ENCODE measurements at places on chromosomes 4 and X.
A peak's percentile ranks its signal among the peaks of the same experiment; 100 is the strongest.

GRCh38 chr4:130486841-130487240, 1390.9 kb downstream of the C4orf33 start:
- DNase-seq, result no peak

GRCh38 chrX:18574591-18574990, 97.3 kb downstream of the RS1 start:
- DNase-seq, result peak; percentile 72

DNA sequence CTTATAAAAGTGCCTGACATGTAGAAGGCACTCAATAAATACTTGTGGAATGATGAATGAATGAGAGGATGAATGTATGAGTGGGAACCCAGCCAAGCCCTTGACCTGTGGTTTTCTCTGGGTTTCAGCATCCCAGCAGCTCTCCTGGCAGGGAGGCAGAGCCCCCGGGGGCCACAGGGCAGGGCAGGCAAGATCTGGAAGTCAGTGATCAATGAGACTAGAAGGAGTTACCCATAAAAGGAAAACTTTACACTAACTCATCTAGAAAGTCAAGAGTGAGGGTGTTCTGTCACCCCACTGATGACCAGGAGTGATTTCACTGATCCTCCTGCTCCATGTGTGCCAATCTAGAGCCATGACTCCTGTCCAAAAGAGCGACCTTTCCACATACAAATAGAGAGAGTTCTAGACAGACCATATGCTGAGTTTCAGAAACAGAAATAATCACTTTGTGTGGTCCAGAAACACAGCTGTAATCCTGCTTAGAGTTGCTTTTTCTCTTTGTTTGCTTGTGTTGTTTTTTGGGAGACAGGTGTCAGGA, 37.4 kb downstream of the MGARP start:
- peak; percentile 92 for DNase-seq

GRCh38 chrX:133670383-133670782, 255.1 kb upstream of the GPC4 start:
- peak; percentile 1 for DNase-seq

DNA sequence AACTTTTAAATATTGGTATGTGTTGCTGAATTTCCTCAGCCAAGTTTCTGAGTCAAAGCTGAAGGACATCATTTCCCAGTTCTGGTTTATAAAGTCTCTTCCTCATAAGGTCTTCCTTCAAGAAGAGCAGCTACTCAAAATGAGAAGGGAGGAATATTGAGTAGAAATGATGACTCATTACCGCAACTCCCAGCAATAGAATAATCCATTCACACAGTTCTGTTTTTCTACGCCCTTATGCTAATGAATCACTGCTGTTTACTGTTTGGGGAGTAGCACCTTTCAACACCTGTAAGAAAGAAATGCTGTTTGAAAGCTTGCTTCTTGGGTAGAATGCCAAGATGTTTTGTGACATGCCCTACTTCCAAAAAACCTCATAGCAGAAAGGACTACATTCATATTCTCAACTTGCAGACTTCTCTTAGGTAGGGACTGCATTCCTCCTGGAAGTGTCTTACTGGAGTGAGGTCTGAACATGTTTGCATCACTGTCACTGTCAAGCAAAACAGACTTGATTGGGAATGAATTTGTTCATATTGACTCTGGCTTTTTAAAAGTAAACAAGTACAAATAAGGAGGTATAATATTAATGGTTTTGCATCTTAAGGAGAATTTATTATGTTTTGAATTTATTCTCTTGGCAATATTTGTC, 147.2 kb upstream of the BANK1 start:
- DNase-seq, result peak; percentile 10

- peak; percentile 22 for DNase-seq
Measured at GRCh38 chr4:70666369-70666768, at the start of gene JCHAIN. TSS of gene JCHAIN (minus strand) at chr4:70666508. CDS start at chr4:70666490, 18 bp downstream.

DNA sequence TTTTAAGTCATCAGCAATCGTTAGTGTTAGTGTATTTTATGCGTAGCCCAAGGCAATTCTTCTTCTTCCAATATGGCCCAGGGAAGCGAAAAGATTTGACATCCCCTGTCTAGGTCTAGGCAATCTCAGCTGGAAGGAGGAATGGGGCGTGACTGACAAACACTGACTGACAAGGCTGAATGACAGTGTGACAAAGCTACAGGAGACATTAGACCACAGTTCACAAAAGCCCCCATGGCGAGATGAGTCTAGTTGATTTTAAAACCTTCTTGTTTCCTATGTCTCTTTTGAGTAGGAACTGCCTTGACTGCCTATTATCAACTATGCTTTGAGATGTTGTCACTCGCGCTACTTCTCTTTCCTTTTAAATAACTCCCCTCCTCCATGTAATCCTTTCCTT, 42.3 kb downstream of the QRFPR start:
- DNase-seq, result no peak

DNA sequence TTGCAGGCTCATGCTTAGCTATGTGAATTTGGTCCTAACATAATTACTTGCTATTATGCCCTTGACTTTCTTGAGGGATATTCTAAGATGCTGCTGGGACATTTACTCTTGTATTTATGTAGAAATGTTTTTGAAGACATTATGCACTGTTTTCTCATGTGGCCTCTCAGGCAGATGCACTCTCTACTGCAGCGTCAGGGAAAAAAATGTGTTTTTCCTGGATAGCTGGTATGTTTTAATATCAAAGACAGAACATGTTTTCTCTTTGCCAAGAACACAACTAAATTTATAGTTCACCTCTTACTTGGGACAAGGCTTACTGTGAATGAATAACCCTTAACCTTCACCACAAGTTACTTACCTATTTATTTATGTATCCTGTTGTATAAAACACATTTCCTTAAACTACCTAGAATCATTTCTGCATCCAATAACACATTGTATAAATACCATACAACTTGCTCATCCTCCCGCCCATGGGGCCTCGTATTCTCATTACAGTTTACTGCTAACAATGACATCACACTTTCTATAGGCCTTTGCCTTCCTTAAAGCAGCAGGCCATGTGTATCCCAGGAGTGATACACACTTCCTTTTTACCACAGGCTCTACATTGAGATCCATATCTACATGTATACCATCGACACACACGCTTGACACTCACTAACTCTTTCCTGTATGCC, 178.7 kb downstream of the SLIT2 start:
- peak; percentile 36 for DNase-seq

- DNase-seq, result no peak
Measured at GRCh38 chr4:22707390-22707789, 14.7 kb downstream of the GBA3 start.

DNA sequence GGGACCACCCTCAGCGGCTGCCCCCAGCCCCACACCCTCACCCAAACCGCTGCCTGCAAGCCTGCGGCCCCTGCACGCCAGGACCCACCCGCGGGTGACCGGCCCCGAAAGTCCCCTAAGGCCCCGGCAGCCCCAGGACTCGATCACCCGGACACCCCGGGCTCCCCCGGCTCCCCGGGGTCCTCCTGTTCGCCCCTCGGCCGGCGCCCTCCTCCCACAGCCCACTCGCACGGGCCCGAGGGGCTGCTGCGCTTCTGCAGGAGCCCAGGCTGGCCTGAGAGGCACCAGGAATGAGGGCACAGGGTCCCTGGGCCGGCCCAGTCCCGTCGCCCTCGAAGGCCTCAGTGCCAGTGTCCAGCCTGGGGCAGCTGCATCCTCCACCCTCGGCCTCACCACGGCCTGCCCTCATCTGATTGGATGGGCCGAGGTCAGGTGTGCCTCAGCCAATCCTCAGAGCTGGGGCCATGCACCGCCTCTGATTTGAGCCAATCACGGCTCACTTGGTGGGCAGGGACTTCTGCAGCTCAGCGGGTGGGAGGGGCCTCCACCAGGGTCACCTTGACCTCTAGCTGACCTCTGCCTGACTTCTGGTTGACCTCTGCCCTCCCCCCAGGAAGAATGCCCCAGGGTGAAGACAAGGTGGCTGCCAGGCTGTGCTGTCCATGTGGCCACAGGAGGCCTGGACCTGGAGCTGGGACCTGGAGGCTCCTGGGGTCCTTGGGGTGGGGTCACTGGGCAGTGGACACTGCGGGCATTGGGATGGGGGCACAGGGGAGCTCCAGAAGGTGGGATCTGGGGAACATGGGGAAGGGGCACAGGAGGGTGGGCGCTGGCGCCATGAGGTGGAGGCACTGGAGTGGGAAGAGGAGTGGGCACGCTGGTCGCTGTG, 97.6 kb upstream of the NKX1-1 start:
- no peak for DNase-seq

- peak; percentile 79 for DNase-seq
Measured at GRCh38 chr4:113444386-113444785, 317.2 kb downstream of the CAMK2D start.

DNA sequence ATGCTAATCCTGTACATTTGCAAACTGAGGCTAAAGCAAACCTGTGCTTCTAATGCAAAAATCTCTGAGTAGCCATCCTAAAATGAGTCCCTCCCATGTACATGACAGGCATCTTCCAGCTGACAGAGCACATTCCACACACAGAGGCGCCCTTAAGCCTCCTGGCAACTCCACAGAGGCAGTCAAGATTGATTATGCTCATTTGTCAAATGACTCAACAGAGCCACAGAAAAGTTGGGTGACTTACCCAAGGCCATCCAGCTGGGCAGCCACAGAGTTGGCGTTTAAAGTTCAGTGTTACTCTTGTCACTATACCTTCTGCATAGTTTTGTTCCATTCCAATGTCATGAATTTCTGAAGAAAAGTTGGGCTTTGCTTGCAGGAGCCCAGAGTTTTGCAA, 394.6 kb upstream of the FGF13 start:
- no peak for DNase-seq

- no peak for DNase-seq
Measured at GRCh38 chr4:3634894-3635820, 102.9 kb upstream of the LRPAP1 start.

DNA sequence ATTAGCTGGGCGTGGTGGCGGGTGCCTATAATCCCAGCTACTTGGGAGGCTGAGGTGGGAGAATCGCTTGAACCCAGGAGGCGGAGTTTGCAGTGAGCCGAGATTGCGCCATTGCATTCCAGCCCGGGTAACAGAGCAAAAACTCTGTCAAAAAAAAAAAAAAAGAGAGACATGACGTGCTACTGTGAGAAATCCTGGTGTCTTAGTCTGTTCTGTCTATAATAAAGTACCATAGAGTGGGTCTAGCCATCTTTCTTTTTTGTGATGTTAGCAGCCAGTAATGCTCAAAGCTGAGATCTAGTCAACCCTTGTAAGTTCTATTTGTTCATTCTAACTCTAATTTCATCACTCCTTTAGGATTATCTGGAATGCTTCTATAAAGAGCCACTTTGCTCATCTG, 38.9 kb downstream of the CLDN34 start:
- no peak for DNase-seq

GRCh38 chr4:41709844-41710481, 38.6 kb downstream of the PHOX2B start:
- peak; percentile 82 for DNase-seq

- DNase-seq, result no peak
Measured at GRCh38 chr4:6460876-6461275, 11.5 kb downstream of the PPP2R2C start.

- DNase-seq, result no peak
Measured at GRCh38 chr4:114052227-114052626, 72.8 kb upstream of the ARSJ start.

GRCh38 chrX:153609917-153610835, 11.2 kb upstream of the CCNQ start:
- peak; percentile 62 for DNase-seq

GRCh38 chrX:80170581-80170980, 156.0 kb downstream of the TBX22 start:
- DNase-seq, result no peak

DNA sequence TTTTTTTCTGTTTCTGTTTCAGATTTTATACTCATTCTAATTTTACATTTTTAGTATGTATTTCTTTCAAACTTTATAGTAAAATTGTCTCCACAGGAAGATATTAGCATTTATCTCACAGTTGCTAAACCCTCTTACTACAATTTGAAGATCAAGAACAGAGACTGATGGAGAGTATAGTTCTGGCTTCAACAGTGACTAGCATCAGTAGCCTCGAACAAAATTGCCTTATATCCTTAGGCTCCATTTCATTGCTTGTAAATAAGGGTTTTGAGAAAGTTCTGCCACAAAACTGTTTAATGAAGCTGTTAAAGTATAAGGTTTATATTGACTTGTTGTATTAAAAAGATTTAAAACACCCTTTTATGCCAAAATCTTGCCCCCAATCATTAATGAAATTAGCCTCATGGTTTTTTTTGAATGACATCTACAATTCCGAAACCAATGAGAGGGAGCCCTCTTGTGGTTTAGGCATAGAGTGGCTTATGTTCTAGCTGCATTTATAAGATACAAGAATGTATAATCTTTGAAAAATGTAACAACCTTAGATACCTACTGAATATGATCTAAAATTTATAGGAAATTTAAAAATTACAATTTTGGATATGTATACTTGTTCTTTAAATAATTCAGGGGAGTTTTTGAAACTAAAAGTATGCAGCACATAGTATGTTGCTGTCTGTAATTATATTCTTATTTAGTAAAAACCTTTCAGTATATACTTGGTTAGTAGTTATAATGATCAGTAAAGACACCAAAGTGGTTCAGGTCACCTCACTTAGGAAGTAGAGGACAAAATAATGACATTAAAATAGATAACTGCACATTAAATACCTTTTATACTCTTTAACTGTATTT, 109.8 kb upstream of the HPGD start:
- peak; percentile 20 for DNase-seq

DNA sequence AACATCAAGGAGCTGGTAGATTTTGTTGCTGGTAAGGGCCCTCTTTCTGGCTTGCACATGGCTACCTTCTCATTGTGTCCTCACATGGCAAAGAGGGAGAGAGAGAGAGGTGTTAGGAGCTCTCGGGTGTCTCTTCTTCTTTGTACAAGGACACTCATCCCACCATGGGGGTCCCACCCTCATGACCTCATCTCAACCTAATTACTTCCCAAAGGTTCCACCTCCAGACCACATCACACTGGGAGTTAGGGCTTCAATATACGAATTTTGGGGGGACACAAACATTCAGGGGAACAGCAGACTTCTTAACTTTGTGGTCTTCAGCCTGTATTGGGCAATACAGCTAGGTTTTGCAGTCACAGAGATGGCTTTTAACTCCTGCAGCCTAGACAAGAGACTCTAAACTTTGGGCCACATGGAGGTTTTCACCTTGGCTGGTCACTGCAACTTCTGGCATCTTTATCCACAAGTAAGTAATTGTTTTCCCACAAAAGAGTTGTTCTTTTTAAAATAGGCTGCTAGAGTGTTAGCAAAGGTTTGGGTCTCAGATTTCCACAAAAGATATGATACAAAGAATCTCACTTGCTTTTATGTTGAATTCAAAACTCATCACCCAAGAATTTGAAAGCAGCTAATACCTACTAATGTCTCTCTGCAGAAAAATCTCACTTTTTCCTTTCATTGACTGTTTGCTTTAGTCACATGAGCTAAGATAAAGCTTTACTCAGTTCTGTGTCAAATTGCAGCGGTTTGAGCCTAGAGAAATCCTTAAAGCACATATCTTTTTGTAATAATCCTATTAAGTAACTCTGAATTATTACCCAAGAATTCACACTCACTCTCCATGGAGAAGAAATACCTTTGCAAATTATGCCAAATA, 39.6 kb upstream of the BBS12 start:
- DNase-seq, result no peak

GRCh38 chrX:30863974-30864373, 25.1 kb downstream of the TAB3 start:
- no peak for DNase-seq

GRCh38 chrX:109774706-109775105, 41.6 kb upstream of the ACSL4 start:
- DNase-seq, result peak; percentile 87
